ENCODE measurements at places on chromosomes 1 and 21.

- DNase-seq: no peak
Observed at GRCh38 chr1:114078116-114078515, 75.6 kb downstream of the SYT6 start.

DNA sequence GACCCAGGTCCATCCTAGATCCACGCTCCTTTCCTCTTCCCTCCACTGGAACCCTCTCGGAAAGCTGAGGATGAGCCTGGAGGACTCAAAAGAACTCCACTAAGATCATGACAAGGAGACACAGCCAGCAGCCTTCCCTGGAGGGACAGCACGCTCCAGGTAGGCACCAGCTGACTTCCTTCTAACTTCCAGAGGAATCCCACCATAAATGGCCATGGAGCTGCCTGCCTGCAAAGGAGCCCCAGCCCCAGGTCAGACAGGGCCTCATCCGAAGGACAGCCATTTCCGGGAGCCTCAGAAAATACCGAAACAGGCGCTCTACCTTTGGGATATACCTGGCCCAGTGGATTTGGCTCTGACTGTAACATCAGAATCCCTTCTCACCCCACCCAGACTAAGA, 4.1 kb downstream of the SH3BP5L start:
- DNase-seq: no peak

DNA sequence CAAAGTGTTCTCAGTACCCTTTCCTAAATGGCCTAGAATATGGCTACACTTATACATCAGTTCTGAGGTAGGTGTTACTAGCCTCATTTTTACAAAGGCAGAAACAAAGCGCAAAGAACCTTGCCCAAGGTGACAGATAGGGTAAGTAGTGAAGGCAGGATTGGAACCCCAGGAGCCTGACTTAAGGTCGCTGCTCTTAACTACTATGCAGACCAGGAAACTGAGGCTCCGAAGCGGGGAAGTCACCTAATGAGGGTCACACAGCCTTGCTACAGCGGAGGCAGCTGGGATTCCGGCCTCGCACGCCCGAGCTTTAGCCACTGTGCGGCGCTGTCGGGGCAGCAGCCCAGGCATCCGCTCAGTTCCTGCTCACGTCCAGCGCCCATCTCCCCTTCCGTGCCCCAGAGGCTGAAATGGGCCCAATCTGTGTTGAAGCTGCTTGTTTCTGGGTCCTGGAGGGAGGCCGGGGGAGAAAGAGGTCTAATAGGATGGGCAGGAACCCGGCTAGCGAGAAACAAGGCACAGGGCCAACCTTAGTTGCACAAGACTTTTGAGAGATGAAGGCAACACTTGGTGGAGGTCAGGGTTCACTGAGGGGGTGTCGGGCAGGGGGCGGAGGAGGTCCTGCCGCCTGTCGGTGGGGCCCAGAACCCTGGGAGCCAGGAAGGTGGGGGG, 1.4 kb upstream of the FOXD2 start:
- peak; percentile 40 for DNase-seq

GRCh38 chr1:171646249-171646560, 6.3 kb downstream of the MYOC start:
- DNase-seq: no peak

GRCh38 chr21:42433946-42434551, 30.3 kb downstream of the UBASH3A start:
- no peak for DNase-seq

- no peak for DNase-seq
Observed at GRCh38 chr1:104874044-104874443, 1124.3 kb downstream of the AMY1C start.

DNA sequence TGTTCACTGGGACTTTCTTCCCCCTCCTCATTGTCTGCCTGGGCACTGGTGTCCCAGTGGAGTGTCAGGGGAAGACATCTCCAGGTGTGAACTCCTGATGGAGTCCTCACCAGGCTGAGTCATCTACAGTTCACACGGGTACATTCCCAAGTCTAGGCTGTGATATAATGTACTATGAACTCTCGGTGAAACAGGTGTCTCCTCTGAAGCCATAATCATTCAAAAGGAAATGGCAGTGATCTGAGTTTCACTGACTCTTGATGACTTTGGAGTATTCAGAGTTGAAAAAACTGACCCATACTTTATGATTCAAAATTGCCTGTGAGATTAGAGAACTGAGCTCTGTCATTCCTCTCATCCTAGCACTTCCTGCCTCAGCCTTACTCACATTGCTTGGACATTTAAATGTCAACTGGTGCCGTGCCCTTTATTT, 9.1 kb downstream of the LAMC2 start:
- no peak for DNase-seq

DNA sequence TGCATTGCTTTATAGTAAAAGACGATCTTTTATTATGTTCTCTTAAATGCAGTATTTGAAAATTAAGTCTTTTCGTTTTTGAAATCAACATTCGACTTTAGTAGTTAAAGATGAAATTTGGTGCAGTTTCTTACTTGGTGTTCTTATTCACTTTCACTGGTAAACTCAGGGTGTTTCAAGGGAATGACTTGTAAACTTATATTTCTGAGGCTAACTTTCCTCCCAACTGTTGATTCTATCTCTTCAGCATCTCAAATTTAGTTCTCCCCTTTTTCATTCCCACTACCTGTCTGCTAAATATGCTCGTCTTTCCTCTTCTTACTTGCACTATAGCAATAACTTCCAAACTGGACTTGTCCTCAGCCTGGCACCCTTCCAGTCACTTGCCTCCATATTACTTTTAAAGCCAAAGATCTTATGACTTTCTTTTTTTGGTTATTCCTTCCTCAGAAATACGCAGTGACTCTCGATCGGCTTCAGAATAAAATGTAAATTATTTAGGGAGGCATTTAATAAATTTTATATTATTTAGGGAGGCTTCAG, 988 bp downstream of the SLC35A3 start:
- no peak for DNase-seq

DNA sequence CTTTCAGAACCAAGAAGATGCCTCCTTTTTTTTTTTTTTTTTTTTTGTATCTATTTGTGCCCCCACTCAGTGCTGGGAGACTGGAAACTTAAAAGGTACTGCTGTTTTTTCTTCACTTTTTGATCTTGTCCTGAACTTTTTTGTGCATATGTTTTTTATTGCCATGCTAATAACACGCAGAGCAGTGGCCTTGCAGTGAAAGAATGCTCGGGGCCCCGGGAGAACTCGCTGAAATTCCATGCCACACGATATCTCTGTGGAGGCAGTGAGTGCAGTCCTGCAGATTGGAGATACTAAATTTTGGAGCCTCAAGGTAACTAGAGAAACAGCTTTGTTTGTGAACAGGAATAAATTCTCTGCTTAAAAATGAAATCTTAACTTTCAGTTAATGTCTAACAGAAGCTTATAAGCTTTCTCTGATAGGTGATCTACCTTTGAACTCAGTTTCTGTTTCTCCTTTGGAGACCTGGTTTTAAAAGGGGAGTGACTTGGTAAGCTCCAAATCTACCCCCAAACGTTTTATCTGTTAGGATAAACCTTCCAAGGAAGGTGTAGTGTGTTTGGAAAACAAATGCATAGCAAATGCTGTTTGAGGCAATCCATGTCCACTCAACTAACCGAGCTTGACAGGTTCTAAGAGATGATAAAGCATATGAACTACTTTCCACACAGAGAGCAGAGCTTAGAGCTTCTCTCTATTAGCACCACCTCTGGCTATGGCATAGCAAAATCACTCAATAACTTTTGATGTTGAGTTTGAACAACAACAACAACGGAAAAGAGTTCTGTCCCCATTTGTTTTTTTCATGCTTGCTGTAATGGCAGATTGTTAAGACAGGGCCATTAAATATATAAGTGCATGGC, 113.7 kb upstream of the PLXNA2 start:
- DNase-seq: no peak

GRCh38 chr1:78153092-78153736, 107.4 kb downstream of the GIPC2 start:
- DNase-seq: no peak

GRCh38 chr1:200464784-200465400, 55.1 kb upstream of the ZNF281 start:
- no peak for DNase-seq

DNA sequence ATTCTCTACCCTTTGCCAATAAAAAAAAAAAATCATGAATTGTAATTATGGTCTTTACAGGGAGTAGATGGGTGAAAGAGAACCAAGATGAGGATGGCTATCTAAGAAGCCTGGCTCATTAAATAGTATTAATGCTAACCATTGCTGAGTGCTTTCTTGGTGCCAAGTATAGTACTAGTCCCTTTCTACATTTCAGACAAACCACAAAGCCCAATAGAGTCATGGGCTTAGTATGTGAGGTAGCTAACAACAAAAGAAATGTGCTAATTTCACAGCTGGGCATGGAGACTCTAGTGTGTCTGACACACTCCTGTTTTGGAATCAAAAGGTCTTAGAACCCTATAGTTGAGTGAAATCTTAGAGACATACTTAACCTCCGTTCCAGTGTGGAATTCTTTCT, 84.5 kb upstream of the ESRRG start:
- no peak for DNase-seq

DNA sequence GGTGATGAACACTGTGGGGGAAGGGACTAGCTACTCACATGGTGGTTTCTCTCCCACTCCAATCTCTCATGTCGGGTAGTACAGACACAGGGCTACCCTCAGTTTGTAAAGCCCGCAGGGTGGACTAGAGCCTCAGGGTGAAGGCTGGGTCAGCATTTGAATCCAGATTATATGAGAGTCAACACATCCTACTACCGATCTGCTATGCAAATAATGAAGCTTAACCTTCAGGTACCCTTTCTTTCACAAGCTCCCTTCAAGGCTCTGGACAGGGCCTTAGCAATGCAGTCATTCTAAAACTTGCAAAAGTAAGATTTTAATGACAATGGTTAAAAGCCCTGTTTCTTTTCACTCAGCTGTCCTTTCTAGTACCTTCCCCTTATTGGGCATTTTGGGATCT, 5.5 kb upstream of the ZBED6 start:
- DNase-seq: no peak

DNA sequence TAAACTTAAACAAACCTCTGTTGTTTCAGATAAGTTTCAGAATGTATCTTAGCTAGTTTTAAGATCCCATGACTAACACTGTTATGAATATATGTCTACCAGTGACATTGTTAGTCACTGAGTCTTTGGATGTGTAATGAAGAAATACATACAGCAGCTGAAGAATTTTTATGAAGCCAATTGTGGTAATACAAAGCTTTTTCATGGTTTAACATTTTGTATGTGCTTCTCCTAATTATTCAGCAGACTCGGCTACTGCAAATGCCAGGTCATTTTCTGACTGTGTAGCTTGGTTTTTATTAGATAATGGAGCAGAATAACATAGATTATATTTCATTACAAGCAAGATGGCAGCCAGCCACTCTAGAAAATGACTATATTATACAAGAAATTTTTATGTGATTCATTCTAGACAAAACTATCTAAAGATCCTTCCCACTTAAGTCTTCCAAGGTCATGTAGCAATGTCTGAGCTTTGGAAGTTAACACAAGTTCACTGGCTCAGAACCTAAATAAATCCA, 147.8 kb downstream of the TNFSF18 start:
- DNase-seq: no peak

DNA sequence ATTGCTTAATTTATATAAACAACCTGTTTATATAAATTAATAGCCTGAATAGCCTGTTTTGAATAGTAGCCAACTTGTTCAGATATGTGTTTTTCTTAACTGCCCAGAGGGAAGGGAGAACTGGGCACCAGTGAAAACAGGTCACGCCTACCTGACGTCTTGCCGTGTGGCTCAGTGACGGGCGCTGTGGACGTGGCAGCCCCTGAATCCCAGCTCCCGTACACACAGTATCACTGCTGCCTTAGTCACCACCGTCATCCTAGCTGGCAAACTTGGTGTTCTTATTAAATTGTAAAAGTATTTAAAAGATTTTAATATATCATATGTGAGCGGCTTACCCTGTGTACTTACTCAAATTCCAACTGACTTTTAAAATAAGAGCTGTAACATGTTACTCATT, 35.4 kb upstream of the TRAPPC10 start:
- DNase-seq: no peak

- peak; percentile 51 for DNase-seq
Observed at GRCh38 chr1:173052681-173053196, 2.0 kb upstream of the TNFSF18 start.

- no peak for DNase-seq
Observed at GRCh38 chr1:87820668-87821334, 492.1 kb downstream of the LMO4 start.

GRCh38 chr1:101043776-101044175, 18.2 kb upstream of the DPH5 start:
- peak; percentile 32 for DNase-seq

DNA sequence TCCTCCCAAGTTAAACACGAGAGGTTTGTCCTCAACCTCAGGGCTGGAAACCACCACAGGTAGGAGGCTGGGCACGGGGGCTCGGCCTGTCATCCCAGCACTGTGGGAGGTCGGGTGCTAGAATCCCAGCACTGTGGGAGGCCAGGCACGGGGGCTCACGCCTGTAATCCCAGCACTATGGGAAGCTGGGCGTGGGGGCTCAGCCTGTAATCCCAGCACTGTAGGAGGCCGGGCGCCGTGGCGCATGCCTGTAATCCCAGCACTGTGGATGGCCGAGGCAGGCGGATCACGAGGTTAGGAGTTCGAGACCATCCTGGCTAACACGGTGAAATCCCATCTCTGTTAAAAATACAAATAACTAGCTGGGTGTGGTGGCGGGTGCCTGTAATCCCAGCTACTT, 6.7 kb upstream of the CDK11A start:
- no peak for DNase-seq

DNA sequence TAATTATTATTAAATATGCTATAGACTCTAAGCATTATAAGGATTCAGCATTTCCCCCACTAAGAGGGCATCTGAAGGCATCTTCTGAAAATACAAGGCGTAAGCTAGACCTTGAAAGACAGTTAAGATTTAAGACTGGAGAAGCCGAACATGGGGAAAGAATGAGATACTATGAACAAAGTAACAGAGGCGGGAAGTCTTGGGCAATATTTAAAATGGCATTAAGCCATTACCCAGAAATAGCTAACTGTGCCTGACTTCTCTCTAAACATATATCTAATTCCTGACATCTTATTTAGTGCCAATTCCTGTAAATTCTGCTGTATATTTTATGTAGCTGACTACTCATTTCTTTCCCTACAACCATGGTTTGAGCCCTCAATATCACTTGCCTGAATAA, 20.9 kb downstream of the DPH5 start:
- no peak for DNase-seq

DNA sequence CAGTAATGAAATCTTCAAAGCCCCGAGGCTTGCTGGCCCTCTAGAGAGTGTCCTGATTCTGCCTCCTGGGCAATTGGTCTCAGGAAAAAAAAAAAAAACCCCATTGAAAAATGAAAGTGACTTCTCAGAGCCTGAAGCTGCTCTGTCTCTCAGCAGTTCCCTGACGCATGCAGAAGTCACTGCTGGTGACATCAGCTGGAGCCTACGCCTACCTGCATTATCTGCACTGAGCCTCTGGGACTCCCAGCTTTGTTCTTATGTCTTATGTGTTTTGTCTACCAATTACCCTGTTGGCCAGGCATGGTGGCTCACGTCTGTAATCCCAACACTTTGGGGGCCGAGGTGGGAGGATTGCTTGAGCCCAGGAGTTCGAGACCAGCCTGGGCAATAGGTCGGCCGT, 10.1 kb upstream of the SLC25A33 start:
- no peak for DNase-seq

GRCh38 chr1:31775210-31775999, 11.3 kb upstream of the ADGRB2 start:
- no peak for DNase-seq
